RCC 7860 (cell line): ENCODE measurements at places on chromosomes 16 and 17.

- no peak for DNase-seq
These were observed 418.4 kb upstream of the PMFBP1 start for GRCh38 chr16:72590151-72590937.

GRCh38 chr17:37699285-37699973 lies 45.4 kb downstream of the HNF1B start:
- no peak for DNase-seq

DNA sequence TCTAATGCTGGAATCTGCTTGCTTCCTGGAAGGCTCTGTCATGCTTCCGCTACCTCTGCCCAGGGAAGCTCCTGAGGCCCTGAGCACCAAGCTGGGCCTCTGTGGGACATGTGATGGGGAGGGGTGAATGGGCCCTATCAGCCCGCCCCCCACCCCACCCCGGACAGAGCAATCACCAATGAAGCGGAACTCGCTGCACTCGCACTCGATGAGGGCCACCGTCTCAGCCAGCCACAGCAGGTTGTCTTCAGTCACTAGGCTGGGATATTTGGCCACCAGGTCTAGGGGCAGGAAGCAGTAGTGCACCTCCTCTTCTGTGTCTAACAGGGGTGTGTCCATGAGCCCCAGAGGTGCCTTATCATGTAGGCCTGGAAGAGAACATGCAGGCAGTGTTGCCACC lies 23.6 kb downstream of the KCTD19 start:
- DNase-seq: no peak

DNA sequence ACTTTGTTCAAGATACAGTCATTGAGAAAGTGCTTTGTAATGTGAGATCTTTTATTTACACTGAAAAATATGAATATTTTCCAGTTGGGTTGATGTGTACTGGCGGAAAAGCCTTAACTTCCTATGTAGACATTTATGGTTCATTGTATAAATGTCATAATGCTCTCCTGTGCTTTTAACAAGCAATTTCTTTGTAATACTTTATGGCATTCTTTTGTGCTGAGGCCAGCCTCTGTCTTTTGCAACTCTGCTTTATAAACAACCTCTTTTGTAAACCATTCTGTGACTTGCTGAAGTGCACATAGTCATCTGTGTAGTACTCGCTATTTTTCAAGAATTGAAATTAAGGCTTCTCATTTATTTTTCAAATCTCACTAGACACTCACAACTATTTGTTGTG lies 291.2 kb downstream of the CDH11 start:
- DNase-seq: no peak

- DNase-seq: no peak
These were observed 110.4 kb upstream of the PMFBP1 start for GRCh38 chr16:72282362-72282761.

DNA sequence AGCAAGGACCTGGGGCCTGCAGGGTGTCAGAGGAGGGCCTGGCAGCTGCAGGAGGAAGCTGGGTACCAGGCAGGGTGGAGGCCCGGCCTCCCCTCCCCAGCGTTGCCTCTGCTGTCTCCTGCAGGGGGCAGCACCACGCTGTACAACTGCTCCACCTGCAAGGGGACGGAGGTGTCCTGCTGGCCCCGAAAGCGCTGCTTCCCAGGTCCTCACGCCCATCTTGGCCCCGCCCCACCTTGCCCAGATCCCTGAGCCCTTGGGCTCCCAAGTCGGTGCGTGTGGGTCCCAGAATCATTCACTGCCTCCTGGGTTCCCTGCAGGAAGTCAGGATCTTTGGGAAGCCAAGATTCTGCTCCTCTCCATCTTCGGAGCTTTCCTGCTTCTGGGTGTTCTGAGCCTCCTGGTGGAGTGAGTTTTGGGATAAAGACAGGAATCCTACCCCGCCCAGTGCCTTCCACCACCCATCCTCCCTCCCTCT lies 1.2 kb downstream of the TMEM95 start:
- DNase-seq: peak; percentile 33

- no peak for DNase-seq
These were observed 72.4 kb downstream of the RPH3AL start for GRCh38 chr17:280216-280615.

DNA sequence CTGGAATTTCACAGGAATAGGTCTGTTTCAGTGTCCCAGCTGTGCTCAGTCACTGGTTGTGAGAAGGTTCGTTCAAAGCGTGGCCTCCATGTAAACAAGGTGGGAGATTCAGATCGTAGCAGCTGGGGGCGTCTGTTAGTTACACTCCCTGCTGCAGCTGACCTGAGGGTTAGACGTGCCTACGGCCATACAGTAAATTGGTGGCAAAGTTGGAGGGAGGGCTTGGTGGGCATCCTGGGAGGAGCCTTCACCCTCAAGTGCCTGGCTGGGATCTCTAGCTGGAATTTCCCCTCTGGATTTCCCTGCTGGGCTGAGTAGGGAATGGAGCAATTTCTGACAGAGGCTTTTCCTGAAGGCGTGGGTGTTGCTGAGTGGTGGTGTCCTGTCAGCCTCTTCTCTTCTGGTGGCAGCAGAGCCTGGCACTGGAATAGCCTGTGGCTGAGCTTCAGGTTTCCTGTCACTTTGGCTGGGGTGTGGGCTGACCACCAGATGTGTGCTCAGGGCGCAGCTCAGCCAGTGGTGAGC lies 6.4 kb downstream of the FCSK start:
- peak; percentile 58 for DNase-seq

GRCh38 chr16:75566758-75567255 lies 628 bp downstream of the GABARAPL2 start:
- no peak for DNase-seq

GRCh38 chr17:18968345-18968744 lies 16.4 kb downstream of the SLC5A10 start:
- DNase-seq: no peak

DNA sequence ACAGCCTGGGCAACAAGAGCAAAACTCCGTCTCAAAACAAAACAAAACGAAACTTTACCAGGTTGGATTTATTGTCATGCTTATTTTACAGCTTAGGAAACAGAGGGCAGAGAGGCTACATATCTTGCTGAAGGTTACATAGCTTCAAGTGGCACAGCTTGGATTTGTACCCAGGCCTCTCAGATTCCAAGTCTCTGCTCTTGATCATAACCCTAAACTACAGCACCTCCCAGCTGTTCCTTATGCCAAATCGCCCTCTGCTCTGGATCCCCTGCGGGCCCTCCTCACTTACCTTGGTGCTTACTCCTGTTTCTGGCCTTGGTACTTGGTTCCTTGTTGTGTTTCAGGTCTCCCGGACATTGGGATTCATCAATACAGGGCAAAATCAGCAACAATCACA lies 11.7 kb upstream of the CUEDC1 start:
- no peak for DNase-seq
